ENCODE measurements at places on chromosomes 13 and 19.

DNA sequence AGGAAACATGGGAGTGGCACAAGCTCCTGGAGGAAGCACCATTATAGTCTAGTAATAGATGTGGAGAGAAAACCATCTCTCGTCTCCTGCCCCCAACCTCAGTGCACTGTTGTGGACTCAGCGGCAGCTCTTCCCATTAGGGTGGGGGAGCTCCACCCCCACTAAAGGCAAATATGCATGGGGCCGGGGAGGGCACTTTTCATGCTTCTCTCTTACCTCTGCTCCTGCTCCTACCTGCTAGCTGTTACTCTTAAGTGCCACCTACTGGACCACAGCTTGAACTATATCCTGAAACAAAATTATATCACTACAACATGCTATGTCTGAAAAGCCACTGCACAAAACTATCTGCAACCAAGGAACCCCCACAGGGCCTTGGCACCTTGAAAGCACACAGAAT, 112.6 kb upstream of the DACH1 start:
- DNase-seq, result no peak

DNA sequence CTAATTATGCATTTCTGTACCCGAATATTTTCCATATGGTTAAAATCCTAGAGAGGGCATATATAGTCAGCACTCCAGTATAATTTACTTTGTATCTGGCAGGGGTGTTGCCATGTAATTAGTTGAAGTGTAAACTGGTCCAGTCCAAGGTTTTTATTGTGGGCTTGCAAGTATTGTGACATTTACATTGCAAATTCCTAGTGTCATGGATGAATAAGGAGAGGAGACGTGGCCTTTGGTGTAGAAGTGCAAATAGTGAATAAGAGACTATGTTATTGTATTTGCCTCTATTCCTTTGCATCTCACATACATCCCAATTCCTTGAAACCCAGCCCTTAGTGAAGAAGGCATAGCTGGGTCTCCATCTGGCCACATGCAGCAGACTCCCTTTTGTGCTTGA, 330.6 kb downstream of the ATP8A2 start:
- DNase-seq, result no peak

GRCh38 chr13:110354715-110355473, 47.8 kb downstream of the COL4A2 start:
- DNase-seq, result no peak

- no peak for DNase-seq
Observed at GRCh38 chr19:48878196-48879024, 6.2 kb downstream of the PPP1R15A start.

GRCh38 chr13:103250071-103250470, 183.9 kb upstream of the SLC10A2 start:
- DNase-seq, result no peak

DNA sequence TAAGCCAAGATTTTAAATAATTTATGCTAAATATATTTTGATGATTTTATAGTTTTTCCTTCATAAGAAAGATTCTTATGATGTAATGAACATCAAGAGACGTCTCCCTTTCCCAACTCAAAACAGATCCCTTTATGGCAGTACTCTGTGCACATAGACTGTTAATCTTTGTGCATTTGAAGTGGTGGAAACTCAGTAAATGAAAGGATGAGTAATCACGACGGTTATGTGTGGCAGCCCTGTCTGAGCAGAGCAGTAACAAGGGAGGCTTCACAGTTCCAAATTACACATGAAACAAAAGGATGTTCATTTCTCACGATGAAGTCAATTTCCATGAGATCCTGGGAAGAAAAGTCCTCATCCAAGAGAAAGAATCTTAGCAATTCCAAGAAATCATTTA, 498.1 kb downstream of the KLF5 start:
- DNase-seq, result no peak

DNA sequence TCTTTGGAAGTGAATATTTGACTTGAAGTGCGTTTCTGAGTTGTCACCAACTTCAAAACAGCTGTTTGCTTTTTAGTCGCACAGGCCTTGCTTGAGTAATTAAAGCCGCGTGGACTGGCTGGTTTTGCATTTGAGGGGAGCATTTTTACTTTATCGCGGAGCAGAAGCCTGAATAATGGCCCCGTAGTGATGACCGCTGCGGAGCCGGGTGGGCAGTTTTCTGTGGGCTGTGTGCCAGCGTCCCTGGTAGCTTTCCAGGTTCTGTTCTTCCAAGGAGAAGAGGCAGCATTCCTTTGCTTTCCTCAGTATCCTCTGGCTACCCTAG, 1.1 kb downstream of the NAA16 start:
- DNase-seq, result peak; percentile 37

DNA sequence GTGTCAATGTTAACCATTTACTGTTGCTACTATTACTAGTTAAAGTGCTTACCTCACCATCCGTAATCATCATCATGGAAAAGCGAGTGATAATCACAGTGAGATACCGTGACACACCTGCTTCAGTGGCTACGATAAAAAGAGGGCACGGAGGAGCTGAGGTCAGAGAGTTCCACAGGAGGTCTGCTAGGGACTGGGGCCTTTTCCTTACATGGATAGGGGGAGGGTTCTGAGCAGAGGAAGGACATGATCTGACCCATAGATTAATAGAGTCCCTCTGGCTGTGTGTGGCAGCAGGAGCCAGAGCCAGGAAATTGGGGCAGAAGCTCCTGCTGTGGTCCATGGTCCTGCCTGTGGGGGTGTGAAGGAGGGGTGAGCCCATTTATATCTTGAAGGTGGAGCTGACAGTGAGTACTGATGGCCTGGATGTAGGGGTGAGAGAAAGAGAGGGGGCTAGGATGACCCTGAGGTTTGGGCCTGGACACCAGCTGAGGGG, 136.7 kb downstream of the SIPA1L3 start:
- no peak for DNase-seq

DNA sequence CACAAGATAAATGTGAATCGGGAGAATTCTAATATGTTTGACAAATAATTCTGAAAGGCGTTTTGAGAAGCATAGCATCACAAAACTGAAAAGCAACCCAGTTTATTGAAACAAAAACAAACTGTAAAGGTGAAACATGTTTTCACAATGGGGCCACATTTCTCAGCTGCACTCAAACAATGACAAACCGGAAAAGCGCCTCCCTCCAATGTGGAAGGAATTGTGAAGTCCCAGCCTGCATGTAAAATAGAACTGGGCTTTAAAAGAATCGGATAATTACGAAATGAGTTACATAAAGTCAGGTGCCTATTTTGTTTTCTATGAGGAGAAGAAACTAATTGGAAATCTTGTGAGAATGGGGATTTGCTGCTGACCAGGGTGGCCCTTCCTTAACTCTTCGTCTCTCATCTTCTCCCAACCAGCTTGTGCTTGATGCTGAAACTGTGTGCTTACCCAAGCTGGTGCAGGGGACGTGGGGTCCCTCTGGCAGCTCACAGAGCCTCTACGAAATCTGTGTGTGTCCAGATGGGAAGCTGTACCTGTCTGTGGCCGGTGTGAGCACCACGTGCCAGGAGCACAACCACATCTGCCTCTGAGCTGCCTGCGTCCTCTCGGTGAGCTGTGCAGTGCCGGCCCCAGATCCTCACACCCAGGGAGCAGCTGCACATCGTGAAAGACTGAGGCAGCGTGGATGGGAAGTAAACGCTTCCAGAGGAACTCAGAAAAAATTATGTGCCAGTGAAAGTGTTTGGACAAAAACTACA, 109.4 kb downstream of the SACS start:
- no peak for DNase-seq

GRCh38 chr19:1767464-1767933, 14.2 kb downstream of the ONECUT3 start:
- DNase-seq, result peak; percentile 90

DNA sequence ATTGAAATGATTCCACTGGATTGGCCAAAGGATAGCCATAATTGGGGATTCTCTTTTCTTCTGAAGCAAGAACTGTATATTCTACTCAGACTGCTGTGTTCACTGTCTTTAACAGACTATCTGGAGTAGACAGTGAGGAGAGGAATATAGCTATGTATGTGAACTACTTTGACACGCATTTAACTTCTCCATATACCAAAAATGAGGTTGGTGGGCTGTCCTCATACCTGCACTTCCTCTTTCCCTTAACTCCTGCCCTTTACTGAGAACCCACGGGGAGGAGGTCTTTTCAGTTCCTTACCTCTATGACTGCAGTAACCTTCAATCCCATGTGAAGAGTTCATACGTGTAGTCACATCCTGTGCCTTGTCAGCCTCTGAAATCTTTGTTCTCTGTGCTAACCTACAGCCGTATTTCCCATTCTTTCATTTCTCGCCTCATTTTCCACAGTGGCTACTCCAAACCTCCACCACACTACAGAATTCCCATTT, 305.8 kb downstream of the MTUS2 start:
- DNase-seq, result no peak

DNA sequence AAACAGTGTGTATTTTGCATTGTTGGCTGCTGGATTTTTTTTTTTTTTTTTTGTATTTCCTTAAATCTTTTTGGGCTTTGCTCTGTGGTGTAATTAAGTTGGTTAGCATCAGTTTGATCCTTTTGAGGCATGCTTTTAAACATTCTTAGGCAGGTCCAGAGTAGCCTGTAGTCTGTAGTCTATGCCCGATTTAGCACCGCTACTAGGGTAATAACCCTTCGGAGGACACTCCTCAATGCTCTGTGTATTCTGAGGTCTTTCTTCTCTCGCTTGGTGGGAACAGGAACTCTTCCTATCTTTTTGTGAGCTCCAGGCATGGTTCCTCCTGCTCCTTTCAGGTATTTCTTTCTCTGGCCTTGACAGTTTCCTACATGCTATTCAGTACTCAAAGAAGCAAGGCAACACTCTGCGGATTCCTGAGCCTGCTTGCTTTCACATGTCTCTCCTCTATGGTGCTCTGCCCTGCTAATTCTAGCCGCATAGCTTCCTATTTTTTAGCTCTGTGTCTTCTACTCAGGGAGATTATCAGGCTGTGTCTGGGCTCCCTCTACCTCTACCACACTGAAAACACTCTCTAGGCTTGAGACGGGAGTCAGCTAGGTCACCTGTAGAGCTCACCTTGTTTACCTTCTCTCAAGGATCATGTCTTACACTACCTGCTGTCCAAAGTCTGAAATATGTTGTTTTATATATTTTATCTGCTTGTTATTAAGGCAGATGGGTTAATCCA, 195.1 kb downstream of the NDFIP2 start:
- no peak for DNase-seq

- no peak for DNase-seq
Observed at GRCh38 chr13:59459972-59460371, 703.8 kb downstream of the DIAPH3 start.

- DNase-seq, result peak; percentile 80
Observed at GRCh38 chr19:47863514-47863936, 4.5 kb downstream of the TPRX2 start.

- no peak for DNase-seq
Observed at GRCh38 chr13:25901460-25902376, 150.1 kb downstream of the SHISA2 start.

- DNase-seq, result no peak
Observed at GRCh38 chr13:32587811-32588170, 1.5 kb downstream of the PDS5B start.

DNA sequence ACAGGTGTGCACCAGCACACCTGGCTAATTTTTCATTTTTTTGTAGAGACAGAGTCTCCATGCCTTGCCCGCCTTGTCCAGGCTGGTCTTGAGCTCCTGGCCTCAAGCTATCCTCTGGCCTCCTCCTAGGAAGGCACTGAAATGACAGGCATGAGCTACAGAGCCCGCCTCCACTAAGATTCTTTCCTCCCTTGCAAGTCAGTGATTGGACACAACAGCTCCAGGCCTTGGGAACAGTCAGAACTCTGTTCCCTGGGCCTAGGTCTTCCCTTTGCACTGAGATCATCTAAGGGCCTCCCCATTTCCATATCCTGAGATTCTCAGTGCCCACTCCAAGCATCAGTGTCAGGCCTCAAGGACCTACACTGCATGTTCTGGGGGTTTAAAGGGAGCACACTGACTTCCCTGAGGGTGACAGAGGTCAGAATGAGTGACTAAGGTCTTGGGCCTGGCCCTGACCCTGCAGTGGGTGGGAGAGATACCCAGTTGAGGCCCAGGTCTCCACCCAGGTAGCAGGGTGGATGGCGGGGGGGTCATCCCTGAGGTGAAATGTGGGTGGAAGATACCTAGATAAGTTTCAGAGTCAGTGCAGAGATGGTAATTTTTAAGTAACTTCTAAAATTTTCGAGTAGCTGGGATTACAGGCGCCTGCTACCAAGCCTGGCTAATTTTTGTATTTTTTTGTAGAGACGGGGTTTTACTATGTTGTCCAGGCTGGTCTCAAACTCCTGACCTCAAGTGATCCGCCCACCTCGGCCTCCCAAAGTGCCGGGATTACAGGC, 17.3 kb upstream of the ERCC1 start:
- no peak for DNase-seq

DNA sequence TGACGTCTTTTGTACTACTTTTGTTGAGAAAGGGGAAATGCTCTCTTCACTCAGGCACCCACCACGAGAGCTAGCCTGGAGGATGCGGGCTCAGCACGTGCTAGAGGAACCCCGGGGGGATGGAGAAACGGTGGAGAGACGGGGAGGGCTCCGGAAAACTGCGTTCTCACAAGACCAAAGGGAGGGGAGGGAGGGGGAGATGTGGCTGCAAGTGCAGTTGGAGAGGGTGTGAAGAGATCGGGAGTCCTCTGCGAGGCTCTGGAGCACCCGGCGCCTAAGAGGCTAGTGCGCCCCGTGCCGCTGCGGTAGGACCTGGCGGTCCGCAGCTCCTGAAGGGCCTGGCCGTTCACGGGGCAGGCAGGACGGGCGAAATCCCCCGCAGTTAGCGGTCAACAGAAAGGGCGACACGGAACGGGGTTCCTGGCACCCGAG, 43.4 kb upstream of the XPO4 start:
- no peak for DNase-seq

DNA sequence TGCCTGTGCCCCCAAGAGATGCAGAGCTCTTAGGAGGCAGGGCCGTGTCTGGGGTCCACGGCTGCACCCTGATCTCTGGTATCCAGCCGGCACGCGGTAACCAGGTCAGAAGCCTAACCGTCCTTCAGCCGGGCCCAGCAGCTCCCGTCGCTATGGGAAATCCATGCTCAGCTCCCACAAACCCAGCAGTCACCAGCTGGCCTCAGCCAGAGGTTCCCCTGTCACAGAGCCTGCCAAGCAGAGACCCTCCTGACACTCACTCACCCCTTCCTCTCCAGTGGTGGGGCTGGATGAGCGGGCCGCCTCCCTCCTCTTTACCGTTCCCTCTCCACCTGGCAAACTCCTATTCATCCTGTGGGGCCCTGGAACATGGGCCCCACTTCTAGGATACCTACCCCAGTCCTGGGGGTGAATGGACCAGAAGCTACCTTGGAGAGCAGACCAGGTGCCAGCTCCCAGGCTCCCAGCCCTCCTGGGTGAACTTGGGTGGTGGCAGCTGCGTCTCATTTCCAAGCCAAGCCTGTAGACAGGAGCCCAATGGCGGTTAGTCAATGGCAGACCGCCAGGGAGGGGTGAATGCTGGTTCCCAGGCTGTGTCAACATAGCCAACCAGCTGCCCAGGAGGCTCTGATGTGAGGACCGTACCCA, 21.4 kb upstream of the TCF3 start:
- no peak for DNase-seq

- no peak for DNase-seq
Observed at GRCh38 chr13:75881109-75881775, 245.1 kb downstream of the LMO7 start.

DNA sequence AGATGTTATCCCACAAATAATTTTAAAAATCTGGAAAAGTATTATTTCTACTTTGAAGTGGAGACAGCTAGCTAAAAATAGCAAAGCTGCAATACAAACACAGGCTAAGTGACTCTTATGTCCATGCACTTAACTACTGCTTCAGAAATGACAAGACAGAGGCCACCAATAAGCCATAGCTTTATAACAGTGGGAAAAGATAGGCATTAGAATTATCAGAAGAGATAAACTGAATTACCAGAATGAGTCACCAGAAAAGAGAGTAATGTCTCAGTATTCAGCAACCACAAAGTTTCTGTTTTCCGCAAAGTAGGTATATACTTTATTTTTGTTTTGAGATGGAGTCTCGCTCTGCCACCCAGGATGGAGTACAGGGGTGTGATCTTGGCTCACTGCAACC, 17.1 kb downstream of the CLN5 start:
- DNase-seq, result no peak

Data from germinal center (tissue), 1 donor.